ENCODE measurements at places on chromosomes 5 and 9.

- DNase-seq, result no peak
Measured at GRCh38 chr5:179165421-179166170, 105.4 kb downstream of the ZNF354C start.

DNA sequence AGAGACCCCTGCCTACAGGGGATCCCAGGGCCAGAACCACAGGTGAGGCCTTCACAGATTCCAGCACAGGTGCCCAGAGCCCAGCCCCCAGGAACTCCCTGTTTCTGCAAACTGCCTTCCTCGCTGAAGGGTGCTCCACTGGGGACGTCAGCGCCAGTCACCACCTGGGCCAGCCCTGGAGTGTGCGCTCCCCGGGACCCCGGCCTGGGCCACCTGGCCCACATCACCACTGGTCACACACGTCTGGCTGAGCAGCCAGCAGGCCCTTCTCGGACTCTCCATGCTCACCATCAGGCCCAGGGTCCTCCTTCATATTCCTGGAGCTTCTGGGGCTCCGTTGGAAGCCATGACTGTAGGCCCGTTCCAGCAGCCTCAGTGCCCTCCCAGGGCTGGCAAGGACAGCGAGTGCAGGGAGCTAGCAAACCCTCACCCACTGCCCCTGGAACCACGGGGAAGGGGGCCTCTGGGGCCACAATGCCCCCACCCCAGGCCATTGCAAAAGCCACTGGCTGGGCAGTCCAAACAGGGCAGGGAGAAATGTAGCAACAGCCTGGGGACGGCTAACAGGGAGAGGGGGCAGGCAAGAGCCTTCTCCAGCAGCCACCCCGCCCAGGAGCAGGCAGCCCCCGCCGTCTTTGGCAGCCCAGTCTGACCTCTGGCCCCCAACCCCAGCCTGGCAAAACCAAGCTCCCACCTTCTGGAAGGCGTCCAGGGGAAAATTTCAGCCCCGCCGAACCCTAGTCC lies 1.3 kb downstream of the AGPAT2 start:
- DNase-seq, result no peak

- no peak for DNase-seq
Measured at GRCh38 chr5:37787742-37788141, 52.1 kb downstream of the GDNF start.

DNA sequence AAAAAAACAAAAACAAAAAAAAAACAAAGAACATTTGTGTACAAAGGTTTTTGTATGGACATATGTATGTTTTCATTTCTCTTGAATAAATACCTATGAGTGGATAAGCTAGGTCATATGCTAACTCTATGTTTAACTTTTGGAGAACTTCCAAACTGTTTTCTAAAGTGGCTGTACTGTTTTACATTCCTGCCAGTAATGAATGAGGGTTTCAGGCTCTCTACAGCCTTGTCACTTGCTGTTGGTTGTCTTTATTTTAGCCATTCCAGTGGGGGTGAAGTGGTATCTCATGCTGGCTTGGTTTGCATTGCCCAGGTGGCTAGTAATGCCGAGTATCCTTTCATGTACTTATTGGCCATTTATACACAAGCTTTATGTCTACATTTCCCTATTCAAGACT lies 9.1 kb upstream of the TRIO start:
- no peak for DNase-seq

DNA sequence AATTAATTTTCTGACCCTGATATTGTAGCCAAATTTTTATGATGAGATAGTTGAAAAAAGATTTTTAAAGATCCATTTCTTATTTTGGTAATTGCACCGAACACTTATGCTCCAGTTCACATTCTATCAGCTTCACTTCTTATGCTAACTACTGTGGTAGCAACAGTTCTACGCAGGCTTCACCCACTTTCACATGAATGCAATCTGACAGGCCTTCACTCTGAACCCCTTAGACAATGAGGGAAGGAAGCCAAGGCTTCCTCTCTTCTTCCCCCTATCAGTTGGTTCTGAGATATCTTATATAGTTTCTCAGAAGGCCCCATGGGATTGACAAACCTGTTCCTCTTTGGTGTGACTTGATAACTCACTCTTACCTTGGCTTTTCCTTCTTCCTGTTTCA lies 185.8 kb downstream of the CETN3 start:
- no peak for DNase-seq

DNA sequence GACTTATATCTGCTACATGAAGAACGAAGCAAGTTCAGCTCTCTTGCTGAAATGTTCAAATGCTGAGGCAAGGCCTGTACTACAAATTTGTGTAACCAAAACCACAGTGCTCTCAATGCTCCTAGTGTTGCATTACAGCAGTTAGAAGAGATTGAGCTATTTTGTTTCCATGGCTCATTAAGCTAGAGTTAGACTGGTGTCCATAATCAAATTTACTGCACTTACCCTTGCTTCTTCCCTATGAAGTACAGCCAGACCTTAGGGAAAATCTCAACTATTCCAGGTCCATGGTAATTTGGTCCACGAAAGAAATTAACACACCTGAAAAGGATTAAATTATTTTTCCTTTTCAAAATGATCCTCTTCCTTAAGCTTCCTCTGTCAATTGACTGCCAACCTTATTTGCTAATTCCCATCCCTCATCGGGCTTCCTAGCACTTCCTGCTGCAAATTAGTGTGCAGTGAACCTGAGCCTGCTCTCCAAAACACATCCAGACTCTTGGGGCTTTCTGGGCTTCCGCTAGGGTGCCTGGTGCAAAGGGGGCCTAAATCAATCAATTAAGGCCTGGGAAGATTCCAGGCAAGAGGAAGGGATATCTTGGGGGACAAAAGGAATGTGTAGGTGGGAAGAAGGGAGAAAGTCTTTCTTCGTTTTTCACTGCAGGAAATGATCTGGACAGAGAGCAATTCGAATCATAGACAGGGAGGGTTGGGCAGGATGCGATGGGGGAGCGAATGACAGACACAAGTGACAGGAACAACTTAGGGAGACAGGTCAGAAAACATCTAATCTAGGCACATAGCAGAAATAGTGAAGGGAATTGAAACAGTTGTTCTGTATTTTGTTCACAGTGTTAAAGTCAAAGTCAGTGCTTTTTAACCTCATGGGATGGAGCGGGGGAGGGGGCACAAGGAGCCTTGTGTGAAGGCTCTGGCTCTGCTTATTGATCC lies 542.4 kb downstream of the RAB3C start:
- DNase-seq, result no peak

GRCh38 chr5:94702729-94703128 lies 84.3 kb downstream of the SLF1 start:
- DNase-seq, result no peak

DNA sequence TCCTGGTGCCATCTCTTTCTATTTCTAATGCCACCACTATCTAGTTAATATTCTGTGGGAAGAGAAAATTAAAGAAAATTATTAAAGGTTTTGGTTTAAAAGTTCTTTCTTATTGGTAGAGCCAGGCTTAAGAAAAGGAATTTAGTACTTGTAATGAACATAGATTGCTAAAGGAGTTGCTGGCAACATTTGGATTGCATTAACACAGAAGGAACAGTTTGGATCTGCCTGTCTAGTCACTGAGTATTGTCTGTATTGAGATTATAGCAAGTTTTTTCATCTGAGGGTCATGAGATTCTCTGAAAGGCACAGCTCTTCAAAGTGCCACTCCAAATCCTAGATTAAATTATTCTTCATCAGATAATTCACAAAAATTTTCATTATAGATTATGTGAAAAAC lies 32.0 kb downstream of the FSD1L start:
- DNase-seq, result no peak

- DNase-seq, result no peak
Measured at GRCh38 chr9:134752471-134753168, 111.0 kb downstream of the COL5A1 start.

GRCh38 chr9:35705372-35705771 lies 15.6 kb upstream of the TPM2 start:
- DNase-seq, result no peak

GRCh38 chr9:112754578-112754977 lies 4.0 kb downstream of the SNX30 start:
- DNase-seq, result no peak

DNA sequence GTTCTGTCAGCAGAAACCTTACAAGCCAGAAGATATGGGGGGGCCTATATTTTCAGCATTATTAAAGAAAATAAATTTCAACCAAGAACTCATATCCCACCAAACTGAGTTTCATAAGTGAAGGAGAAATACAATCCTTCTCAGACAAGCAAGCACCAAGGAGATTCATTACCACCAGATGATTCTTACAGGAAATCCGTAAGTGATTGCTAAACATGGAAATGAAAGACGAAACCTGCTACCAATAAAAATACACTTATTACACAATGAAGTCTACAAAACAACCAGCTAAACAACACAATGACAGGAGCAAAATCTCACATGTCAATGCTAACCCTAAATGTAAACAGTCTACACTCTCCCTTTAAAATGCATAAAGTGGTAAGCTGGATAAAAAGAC lies 17.8 kb upstream of the C9orf72 start:
- DNase-seq, result no peak

All from large intestine (tissue), 12 donors.